ENCODE measurements at places on chromosomes 7 and 10. TPM values are rescaled to one million over a fixed set of nuclear protein-coding genes. Genes with fewer than 3 reads are reported as not detected.

DNA sequence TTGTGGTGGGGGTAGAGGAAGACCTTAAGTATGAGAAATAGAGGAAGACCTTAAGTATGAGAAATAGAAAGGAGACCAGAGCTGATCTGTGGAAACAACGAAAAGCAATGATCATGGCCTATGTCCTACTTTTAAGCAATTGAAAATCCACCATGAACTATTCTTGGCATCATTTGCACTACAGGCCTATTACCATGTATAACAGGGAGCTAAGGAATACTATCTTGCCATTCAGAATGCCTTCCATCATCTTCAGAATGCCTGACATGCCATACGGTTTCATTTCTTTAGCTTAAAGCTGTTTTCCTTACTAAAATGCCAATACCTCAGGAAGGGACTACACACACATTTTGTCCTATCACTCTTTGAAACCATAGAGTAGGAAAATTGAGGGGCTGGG lies 127.0 kb downstream of the CALCR start:
- H3K4me1 ChIP-seq: no peaks in the 10 kb centered on the region
- H3K27me3 ChIP-seq: no peaks in the 10 kb centered on the region
- no peak for DNase-seq

The TMEM178B gene
- 0.20 TPM for polyA plus RNA-seq

- no peak overlapping the region for H3K27ac ChIP-seq
- H3K27me3 ChIP-seq: no peaks in the 10 kb centered on the region
- H3K36me3 ChIP-seq: no peaks in the 10 kb centered on the region
- H3K4me1 ChIP-seq: no peaks in the 10 kb centered on the region
- H3K4me3 ChIP-seq: no peak overlapping the region
These were observed 312.8 kb downstream of the TNS3 start for GRCh38 chr7:47268851-47269836.

The EMX2 gene
- not detected for polyA plus RNA-seq

- H3K27ac ChIP-seq: peak overlapping the region; percentile 85
- H3K27me3 ChIP-seq: no peaks in the 10 kb centered on the region
- peak overlapping the region; percentile 92 for H3K4me3 ChIP-seq
These were observed 559 bp downstream of the DBF4 start for GRCh38 chr7:87876869-87877234.

GRCh38 chr7:151705636-151706276 lies 171.2 kb downstream of the PRKAG2 start:
- H3K4me3 ChIP-seq: no peak overlapping the region
- H3K27ac ChIP-seq: no peak overlapping the region
- peaks cover 26% of the 10 kb centered on the region for H3K4me1 ChIP-seq
- H3K27me3 ChIP-seq: no peaks in the 10 kb centered on the region

DNA sequence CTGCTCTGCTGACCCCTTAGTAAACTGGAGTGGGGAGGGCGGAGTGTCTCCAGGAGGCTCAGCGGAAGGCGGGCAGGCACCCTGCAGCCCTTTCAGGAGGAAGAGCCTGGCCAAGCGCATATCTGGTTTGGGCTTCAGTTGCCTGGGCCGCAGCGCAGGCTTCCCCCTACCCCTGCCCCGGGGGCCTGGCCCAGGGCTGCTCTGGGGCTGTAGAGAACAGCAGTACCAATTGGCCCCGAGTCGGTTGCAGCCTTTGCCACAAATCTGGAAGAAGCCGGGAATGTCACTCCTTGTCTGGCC lies 28.1 kb upstream of the JAKMIP3 start:
- no peaks in the 10 kb centered on the region for H3K4me1 ChIP-seq
- DNase-seq: no peak
- peaks cover 12% of the 10 kb centered on the region for H3K27me3 ChIP-seq
- no peak overlapping the region for H3K27ac ChIP-seq
- no peak overlapping the region for H3K4me3 ChIP-seq

The CDK5 gene
- polyA plus RNA-seq: 123 TPM

- H3K27me3 ChIP-seq: no peaks in the 10 kb centered on the region
- no peak for DNase-seq
- H3K4me3 ChIP-seq: no peak overlapping the region
- no peaks in the 10 kb centered on the region for H3K4me1 ChIP-seq
These were observed 27.6 kb downstream of the WDR86 start for GRCh38 chr7:151382079-151382885.

The FAM200A gene
- 6.2 TPM for polyA plus RNA-seq

The INA gene
- 5.4 TPM for polyA plus RNA-seq

DNA sequence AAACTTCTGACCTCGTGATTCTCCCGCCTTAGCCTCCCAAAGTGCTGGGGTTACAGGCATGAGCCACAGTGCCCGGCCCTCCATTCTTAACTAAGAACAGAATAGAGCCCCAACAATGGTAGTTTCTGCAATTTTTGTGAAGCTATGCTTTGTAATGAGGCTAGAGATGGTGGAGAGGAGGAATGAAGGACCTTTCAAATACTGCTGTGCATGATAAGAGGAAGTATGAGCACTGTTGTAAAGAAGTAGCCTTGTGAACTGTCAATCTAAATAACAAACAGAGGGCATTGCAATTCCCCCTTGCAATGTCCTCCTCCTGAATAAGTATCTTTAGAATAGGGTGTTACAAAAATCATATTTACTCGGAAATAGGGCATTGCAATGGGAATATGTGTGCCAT lies 70.2 kb downstream of the EVX1 start:
- H3K36me3 ChIP-seq: no peaks in the 10 kb centered on the region
- no peak overlapping the region for H3K27ac ChIP-seq
- DNase-seq: no peak
- peaks cover 15% of the 10 kb centered on the region for H3K27me3 ChIP-seq

DNA sequence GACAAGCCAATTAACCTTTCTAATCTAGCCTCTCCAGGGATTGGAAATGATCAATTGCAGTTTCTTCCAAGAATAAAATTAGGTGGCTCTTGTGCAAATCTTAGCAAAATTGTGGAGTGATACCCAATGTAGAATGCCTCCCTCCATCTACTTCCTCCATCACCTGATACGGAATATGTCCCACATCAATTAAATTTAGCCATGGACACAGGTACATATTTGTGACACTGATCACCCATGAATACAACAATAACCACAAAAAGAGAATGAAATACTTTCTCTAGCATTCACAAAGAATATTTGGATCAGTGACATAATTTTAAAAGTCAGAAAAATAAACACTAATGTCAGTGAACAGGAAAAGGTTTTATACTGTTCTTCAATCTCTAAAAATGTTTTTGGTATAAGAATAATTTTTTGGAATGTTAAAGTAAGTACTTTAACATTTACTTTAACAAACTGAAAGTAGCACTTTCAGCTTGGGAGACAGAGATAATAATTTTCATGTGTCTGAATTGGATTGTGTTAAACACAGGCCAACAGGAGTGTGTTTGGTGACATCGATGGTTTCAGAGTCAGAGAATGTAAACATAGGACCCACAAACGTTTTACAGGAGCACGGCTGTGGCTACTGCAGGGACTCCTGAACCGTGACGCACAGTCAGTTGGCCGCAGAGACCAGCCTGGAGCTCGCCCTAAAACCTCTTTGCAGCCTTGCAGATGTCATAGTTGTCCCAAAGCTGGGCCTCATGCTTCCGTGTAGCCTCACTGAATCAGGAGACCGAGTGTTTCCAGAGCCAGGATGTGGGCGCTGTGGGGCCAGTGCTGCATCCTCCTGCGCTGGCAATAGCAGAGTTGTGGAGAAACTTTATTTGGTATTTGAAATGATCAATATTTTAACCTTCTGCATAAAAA lies 7.2 kb downstream of the RBM20 start:
- H3K27ac ChIP-seq: peak overlapping the region; percentile 72
- H3K4me1 ChIP-seq: peaks cover 26% of the 10 kb centered on the region
- DNase-seq: peak; percentile 45
- H3K4me3 ChIP-seq: peak overlapping the region; percentile 6
- no peaks in the 10 kb centered on the region for H3K36me3 ChIP-seq
- H3K27me3 ChIP-seq: no peaks in the 10 kb centered on the region

DNA sequence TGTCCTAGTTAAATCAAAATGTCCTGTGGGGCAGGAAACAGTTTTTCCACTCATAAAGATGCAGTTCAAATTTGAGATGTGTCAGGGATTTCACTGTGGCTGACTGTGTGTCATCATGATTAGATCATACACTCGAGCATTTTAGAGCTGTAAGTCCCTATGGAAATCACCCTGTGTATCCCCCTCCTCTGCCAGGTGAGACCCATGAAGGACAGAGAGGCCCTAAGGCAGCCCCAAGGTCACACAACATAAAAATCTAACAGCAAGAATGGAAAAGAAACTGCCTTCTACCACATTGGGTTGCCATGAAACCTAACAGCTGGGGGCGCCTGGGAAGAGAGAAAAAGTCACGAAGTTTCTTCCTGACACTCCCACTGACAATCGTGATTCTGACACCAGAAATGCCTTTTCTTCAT lies 135.8 kb downstream of the KCNMA1 start:
- H3K27me3 ChIP-seq: no peaks in the 10 kb centered on the region
- H3K4me3 ChIP-seq: no peak overlapping the region
- peaks cover 3% of the 10 kb centered on the region for H3K36me3 ChIP-seq
- H3K27ac ChIP-seq: peak overlapping the region; percentile 69
- H3K4me1 ChIP-seq: peaks cover 56% of the 10 kb centered on the region
- no peak for DNase-seq

GRCh38 chr10:120012131-120012400 lies 119.5 kb downstream of the SEC23IP start:
- DNase-seq: peak; percentile 51
- H3K4me3 ChIP-seq: no peak overlapping the region
- no peaks in the 10 kb centered on the region for H3K4me1 ChIP-seq
- no peaks in the 10 kb centered on the region for H3K27me3 ChIP-seq

GRCh38 chr7:151661587-151661986 lies 141.9 kb upstream of the RHEB start:
- H3K4me3 ChIP-seq: no peak overlapping the region
- H3K27ac ChIP-seq: no peak overlapping the region
- no peak for DNase-seq
- no peaks in the 10 kb centered on the region for H3K4me1 ChIP-seq
- no peaks in the 10 kb centered on the region for H3K36me3 ChIP-seq

DNA sequence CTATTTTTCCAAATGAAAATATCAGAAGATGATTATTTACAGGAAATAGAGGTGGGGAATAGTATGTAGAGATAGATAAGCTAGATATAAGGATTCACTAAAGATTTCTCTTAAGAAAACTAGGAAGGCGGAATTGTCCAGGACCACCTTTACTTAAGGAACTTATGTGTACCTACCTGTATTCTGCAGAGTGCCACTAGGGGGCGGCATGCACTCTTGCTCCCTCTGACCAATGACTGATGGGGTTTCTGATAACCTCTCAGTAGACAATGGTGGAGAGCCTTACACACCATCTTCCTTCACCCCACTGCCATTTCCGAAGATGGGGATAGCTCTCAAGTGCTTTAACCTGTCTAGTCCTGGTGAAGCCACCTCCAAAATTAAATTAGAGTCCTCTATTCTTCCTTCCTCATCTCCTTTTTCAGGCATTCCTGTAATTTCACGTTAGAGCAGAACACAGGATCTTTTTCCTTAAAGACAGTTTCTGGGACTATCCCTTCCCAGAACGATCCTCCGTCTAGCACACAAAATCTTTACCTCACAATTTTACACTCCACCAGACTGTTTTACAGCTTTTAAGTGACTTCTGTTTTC lies 453.1 kb downstream of the SORCS1 start:
- H3K36me3 ChIP-seq: no peaks in the 10 kb centered on the region
- no peak overlapping the region for H3K27ac ChIP-seq
- no peaks in the 10 kb centered on the region for H3K4me1 ChIP-seq
- H3K4me3 ChIP-seq: no peak overlapping the region
